ENCODE measurements at places on chromosomes 2 and 18.

- DNase-seq, result no peak
Measured at GRCh38 chr2:67857836-67858235, 205.0 kb downstream of the C1D start.

- DNase-seq, result no peak
Measured at GRCh38 chr18:24071779-24072178, 57.2 kb downstream of the TTC39C start.

DNA sequence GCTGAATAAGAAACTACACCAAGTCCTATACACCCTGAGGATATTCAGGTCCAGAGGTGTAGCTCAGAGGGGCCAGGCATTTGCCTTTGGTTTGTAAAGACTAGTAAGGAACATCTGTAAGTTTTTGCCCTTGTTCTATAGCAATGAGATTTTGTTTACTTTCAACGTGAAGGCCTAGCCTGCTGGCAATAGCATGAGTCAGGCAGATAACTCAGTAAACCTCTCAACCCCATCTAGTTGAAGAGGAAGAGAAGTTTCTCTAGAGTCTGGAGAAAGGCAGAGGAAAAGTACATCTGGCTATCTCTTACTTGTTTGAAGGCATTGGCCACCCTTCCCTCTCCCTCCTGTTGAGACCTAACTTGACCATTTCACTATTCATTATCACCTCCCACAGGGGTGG is 70.3 kb upstream of the ZNF521 start:
- DNase-seq, result no peak

DNA sequence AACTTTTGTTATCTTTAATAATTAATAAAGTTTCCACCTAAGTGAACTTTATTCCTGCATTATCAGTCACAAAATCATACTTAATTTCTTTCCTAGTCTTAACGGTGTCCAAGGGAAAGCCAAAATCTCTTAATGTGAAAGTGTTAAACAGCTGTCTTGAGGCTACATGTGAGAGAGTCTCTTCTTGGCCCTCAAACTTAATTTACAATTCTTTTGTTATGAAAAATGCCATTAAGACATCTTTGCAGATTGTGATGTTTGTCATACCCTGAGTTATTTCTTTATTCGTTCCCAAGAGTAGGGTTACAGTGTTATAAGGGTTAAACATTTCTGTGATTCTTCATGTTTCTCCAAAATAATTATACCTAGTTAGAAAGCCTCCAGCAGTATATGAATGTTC is 64.6 kb downstream of the ANKRD12 start:
- DNase-seq, result no peak

GRCh38 chr2:188940171-188940570 is 34.0 kb upstream of the COL3A1 start:
- no peak for DNase-seq

- no peak for DNase-seq
Measured at GRCh38 chr2:168087401-168087800, 160.0 kb downstream of the STK39 start.

- DNase-seq, result no peak
Measured at GRCh38 chr2:158089322-158089721, 12.4 kb upstream of the UPP2 start.

DNA sequence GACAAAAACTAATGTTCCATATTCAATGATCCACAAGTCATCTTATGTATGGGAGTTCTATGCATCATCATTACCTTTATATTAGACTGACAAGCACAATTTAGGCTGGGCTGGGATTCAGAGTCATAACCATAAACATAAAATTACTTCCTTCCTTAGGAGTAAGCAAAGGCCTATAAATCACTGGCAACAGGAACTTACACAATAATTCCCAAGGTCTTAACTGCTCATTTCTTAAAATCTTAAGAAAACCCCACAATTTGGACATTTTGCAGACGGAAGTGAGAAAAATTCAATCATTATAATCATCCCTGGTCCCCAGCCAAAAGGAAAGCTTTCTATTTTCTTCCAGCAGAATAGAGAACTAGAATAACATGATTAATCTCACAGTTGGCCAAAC is 232.3 kb downstream of the DYM start:
- DNase-seq, result no peak

DNA sequence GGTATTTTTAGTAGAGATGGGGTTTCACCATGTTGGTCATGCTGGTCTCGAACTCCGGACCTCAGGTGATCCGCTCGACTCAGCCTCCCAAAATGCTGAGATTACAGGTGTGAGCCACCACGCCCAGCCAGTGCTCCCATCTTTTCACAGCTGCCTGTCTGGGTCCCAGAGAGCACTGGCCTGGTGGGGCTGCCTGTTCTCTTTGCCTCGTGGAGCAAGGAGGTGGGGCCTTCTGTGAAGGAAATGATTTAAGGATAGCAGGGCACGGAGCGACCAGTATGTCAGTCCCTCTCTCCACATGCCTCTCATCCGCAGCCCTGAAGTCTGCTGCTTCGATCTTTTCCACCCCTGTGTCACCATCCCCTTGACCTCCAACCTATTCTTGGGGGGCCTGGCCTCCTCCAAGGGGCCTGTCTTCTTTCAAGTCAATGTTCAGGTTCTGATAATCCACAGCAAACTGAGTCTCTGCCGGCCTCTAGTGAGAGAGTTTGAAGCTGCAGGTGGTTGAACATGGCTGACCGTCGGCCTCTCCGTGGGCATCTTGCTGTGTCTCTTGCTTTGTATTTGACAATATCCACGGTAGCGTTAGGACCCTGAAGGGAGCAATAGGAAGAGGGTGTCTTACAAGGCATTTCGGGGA is 28.2 kb upstream of the GIGYF2 start:
- no peak for DNase-seq

DNA sequence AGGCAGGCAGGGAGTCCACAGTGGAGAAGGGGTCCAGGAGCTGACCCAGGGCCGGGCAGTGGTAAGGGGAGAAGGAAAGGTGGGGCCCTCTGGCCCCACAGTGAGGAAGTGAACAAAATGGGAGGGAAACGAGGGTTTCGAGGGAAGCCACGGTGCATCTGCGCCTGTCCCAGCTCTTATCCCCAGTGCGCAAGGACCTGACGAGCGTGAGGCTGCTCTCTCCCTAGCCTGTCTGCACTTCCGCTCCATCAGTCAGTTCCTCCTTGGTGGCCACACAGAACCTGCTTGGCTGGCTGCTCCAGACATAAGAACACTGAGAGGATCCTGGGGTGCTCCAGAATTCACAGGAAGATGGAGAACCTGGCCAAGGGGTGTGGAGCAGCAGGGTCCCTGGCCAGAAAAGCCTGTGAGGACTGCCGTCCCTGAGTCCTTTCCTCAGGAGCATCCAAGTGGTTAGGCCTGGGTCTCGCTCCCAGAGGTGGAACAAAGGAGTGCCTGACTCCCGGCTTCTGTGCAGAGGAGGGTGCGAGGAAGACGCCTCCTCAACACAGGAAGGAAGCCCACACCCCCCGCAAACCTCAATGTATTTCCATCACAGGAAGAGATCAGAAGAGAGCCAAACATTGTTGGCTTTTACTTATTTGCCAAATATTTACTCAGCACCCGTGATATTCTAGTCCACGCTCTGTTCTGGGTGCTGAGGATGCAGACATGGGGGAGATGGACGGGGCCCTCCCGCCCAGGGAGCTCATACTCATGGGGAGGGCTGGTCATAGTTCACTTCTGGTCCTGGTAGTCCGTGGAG is 43.7 kb upstream of the SEMA4C start:
- DNase-seq, result peak; percentile 13

GRCh38 chr2:237482485-237482884 is 4.6 kb upstream of the MLPH start:
- DNase-seq, result no peak

DNA sequence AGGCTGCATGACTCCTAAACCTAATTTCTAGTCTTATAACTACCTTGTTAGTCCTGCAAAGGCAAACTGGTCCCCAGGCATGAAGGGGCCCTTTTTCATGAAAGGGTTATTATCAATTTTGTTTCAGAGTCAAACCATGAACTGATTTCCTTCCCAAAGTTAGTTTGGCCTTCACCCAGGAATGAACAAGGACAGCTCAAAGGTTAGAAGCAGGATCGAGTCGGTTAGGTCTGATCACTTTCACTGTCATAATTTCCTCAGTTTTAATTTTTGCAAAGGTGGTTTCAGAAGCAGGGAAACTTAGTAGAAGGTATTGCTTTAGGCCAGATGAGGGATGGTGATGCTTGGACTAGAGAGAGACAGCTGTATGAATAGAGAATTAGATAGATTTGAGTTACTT is 8.7 kb upstream of the ALS2 start:
- no peak for DNase-seq

Data from stimulated activated CD8-positive, alpha-beta memory T cell treated with anti-CD3 and anti-CD28 coated beads, Interleukin-7, amount 100 ng/mL, for 1 hour (primary cell).